ENCODE measurements at places on chromosomes 1 and 21. TPM values are rescaled to one million over a fixed set of nuclear protein-coding genes. Genes with fewer than 3 reads are reported as not detected.

DNA sequence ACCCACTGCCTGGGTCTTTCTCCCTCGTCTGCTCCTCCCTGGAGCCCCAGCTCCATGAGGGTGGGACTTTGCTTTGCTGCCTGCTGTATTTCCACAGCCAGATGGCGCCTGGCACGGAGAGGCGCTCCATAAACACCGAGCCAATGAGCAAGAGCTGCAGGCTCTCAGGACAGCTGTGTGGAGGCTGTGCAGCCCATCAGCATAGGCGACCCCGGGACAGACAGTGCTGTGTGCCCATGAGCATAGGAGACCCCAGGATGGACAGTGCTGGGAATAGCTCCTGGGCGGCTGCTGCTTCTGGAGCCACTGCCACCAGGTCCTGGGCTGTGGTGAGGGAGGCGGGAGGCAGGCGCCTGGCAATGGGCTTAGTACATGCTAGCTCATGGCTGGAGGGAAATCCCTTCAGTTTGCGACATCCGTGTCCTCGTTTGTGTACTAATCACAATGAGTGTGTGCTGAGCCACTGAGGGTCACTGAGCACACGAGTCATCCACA lies 29.2 kb downstream of the CEP104 start:
- no peak for DNase-seq
- no peaks in the 10 kb centered on the region for H3K4me1 ChIP-seq
- H3K36me3 ChIP-seq = peaks cover 100% of the 10 kb centered on the region
- no peaks in the 10 kb centered on the region for H3K27me3 ChIP-seq

DNA sequence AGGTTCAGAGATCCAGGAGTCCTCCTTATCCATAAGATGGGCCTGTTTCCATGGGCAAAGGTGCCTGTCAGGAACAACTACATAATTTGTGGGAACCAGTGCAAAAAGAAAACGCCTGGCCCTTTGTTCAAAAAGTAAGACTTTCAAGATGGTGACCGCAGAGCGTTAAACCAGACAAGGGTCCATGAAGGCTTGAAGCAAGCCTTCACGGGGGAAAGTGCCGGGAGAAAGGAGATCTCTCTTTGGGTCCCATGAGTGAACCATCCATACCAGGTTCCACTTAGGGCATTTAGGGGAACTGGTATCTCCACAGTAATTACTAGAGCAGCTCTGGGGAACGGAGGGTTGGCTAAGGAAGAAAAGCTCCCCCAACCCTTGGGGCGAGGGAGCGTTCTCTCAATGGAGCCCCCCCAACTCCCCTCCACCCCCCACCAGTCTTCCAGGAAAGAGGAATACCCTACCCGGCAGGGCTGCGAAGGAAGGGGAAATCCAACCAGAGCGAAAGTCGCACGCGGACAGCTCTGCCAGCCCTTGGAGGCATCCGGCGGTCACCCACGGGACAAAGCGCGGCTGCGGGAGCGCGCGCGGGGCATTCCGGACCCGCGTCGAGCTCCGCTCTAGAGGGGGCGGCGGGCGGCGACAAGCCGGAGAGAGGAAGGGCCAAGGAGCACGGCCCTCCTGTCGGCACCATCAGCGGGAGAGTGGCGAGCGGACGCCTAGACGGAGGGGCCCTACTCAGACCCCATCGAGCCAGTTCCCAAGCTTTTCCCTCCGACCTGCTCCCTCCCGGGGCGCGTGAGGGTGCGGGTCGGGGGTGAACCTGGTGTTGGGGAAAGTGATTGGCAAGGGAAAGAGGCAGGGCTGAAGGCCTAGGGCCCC lies 687 bp upstream of the RASSF5 start:
- no peaks in the 10 kb centered on the region for H3K36me3 ChIP-seq
- peaks cover 98% of the 10 kb centered on the region for H3K4me1 ChIP-seq
- peak overlapping the region; percentile 96 for H3K4me3 ChIP-seq

DNA sequence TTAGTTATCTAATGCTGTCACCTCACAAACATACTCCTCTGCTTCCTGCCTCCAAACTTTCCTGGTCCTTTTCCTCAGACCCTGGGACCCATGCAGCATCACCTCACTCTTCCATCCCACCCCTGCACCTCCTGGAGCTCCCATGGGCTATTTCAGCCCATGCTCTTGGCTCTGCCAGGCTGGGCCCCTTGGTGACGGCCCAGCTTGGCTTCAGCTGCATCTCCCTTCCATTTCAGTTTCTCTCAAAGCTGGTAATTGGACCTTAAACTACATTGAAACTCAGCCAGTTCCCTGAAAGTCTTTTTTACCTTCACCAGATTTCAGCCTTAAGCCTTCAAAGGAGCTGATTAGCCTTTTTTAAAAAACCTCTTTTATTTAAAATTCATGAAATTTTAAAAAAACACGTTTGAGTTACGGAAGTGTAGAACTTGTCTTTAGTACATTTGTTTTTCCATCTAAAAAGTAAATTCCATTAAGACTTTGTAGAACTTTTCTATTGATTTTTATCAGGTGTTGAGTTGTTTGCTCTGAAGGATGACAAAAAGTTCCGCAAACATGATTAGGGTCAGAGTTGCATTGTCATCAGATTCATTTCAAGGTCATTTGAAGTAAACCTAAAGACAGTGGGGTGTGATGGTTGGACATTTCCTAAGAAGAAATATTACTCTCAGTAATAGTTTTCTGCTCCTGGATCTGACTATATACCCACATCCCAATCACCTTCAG lies 33.5 kb downstream of the AGT start:
- H3K27ac ChIP-seq = no peak overlapping the region
- H3K4me3 ChIP-seq = no peak overlapping the region
- no peaks in the 10 kb centered on the region for H3K27me3 ChIP-seq
- DNase-seq = no peak

Gene SHISA4
- 12.3 TPM for total RNA-seq

Gene GABPB2
- total RNA-seq = 7.1 TPM

DNA sequence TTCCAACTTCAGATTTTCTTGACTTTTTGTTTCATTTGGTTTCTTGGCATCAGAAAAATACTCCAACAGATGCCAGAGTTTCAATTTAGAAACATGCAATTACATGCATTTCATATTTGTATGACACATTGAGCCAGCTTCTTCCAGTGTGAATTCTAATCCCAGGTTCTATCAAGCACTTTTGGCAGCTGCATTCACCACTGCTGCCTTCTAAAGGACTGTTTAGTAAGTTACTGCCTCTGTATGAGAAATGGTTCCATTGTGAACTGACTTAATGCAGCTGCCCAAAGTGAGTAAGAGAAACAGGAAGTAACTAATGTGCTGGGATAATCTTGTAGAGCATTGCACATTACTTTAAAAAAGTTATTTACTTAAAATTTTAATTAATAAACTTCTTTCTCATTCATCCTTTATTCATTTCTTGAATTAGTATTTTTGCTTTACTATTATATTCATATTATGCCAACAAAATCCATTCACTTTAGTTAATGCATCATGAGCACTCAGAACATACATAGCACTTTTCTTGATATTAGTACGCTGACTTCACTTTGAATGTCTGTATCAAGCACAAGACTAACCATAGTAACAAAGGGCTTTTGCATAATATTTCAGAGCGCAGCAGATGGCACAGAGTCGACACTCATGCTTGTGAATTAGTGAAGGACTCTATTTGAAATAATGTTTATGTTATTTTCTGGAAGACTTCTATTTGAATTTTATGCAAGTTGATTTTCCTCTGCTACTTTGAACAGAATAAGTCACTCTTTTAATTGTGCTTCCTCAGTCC lies 9.8 kb downstream of the RGS18 start:
- no peak overlapping the region for H3K27ac ChIP-seq
- peaks cover 9% of the 10 kb centered on the region for H3K4me1 ChIP-seq
- H3K4me3 ChIP-seq = no peak overlapping the region
- DNase-seq = no peak

Gene THEM5
- not detected for total RNA-seq

DNA sequence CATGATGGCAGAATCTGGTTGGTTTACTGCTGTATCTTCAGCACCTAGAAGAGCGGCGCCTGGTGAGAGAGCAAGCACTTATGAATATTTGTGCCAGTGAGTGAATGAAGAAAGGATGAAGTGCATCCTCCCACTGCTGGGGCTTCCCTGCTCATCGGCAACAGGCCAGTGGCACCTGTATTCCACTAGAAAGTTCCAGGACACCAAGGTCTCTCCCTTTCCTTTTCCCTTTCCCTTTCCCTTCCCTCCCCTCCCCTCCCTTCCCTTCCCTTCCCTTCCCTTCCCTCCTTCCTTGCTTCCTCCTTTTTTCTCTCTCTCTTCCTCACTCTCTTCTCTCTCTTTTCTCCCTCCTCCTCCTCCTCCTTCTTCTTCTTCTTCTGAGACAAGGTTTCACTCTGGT lies 86.2 kb downstream of the DAB1 start:
- H3K36me3 ChIP-seq = no peaks in the 10 kb centered on the region
- no peak overlapping the region for H3K4me3 ChIP-seq
- H3K27me3 ChIP-seq = no peaks in the 10 kb centered on the region
- no peaks in the 10 kb centered on the region for H3K4me1 ChIP-seq

Gene RAP1GAP
- total RNA-seq = 6.8 TPM

DNA sequence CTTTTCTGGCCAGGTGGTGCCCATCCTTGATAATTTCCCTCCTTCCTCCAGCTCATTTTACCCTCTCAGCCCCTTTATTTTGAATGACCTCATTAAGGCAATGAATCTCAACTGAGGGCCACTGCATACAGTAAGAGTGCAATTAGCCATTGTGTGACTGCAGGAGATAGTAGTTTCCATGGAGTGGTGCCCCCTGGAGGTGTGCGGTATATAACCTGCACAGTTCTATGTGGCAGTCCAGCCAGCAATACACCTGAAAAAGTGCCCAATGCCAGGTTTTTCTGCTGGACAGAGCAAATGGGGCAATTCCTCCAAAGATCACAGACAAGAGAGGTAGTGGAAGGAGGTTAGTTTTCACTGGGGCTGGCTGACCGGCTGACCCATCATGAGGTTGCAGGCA lies 25.9 kb upstream of the LRRC38 start:
- no peak overlapping the region for H3K27ac ChIP-seq
- H3K4me1 ChIP-seq = no peaks in the 10 kb centered on the region
- DNase-seq = no peak

- H3K4me3 ChIP-seq = peak overlapping the region; percentile 77
- H3K27me3 ChIP-seq = peaks cover 66% of the 10 kb centered on the region
- no peak for DNase-seq
Observed at GRCh38 chr1:2050461-2050792, 216 bp downstream of the PRKCZ start.

DNA sequence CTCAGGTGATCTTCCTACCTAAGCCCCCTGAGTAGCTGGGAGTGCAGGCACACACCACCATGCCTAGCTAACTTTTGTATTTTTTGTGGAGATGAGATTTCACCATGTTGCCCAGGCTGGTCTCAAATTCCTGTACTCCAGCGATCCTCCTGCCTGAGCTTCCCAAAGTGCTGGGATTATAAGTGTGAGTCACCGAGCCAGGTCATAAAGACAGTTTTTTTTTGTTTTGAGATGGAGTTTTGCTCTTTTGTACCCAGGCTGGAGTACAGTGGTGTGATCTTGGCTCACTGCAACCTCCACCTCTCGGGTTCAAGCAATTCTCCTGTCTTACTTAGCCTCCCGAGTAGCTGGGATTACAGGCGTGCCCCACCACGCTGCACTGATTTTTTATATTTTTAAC lies 42.1 kb downstream of the KIF1B start:
- H3K27ac ChIP-seq = peak overlapping the region; percentile 73
- H3K4me1 ChIP-seq = peaks cover 19% of the 10 kb centered on the region
- H3K4me3 ChIP-seq = no peak overlapping the region
- no peak for DNase-seq

All from esophagus squamous epithelium (tissue), 5 donors.